ENCODE measurements at places on chromosomes 7 and 10. TPM values are rescaled to one million over a fixed set of nuclear protein-coding genes. Genes with fewer than 3 reads are reported as not detected.
A peak's percentile ranks its signal among the peaks of the same experiment; 100 is the strongest.

ZNF22 gene
- 13.5 TPM for total RNA-seq

VWA2 gene
- total RNA-seq: not detected

PNLIPRP2 gene
- 1.1 TPM for total RNA-seq

GBX1 gene
- 0.86 TPM for total RNA-seq

PVRIG gene
- total RNA-seq: 0.30 TPM

CALCR gene
- total RNA-seq: 0.10 TPM

DLX5 gene
- not detected for total RNA-seq

DNA sequence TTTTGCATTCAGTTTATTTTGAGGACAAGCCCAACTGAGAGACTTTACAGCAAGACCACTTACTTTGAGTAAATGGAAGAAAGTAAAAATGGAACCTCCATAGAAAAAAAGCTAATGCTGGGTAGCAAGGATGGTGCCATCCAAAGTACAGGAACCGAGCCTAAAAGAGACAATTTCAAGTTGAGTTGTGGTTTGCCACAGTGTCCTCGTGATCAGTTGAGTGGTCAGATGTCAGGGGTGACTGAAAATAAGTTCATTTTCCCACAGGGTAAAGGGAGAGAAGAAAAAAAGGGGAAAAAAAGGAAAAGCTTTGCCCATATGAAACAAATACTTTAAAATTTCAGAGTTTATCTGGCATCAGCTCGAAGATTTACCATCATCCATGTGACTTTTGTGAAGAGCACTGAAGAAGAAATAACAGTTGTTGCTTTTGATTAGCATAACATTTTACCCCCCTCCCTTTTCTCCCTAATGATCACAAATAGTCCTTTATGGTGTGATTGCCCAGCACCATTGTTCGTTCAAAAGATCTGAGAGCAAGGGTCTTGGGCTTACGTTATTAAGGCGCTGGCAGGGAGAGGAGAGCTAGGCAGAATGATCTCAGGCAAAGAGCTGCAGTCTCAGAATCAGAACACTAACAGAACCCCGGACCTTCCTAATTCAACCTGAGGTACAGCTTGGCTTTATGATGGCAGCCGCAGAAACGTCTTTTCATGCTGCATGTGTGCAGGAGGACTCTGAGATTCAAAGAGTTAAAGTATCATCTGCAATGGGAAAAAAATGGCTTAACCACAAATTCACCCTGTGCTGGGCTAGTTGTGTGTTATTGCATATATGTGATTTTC, 338.1 kb downstream of the RNLS start:
- no peaks in the 10 kb centered on the region for H3K36me3 ChIP-seq
- H3K4me1 ChIP-seq: no peaks in the 10 kb centered on the region
- no peak overlapping the region for H3K27ac ChIP-seq
- H3K27me3 ChIP-seq: no peaks in the 10 kb centered on the region

GRCh38 chr7:12979181-12979580, 291.7 kb downstream of the ARL4A start:
- no peak overlapping the region for H3K4me3 ChIP-seq
- DNase-seq: no peak
- no peaks in the 10 kb centered on the region for H3K36me3 ChIP-seq
- H3K27ac ChIP-seq: no peak overlapping the region

- no peak for DNase-seq
- no peaks in the 10 kb centered on the region for H3K27me3 ChIP-seq
- H3K27ac ChIP-seq: peak overlapping the region; percentile 87
- H3K36me3 ChIP-seq: no peaks in the 10 kb centered on the region
- H3K4me1 ChIP-seq: peaks cover 4% of the 10 kb centered on the region
Measured at GRCh38 chr10:5685764-5686240, 1.2 kb downstream of the TASOR2 start.

DNA sequence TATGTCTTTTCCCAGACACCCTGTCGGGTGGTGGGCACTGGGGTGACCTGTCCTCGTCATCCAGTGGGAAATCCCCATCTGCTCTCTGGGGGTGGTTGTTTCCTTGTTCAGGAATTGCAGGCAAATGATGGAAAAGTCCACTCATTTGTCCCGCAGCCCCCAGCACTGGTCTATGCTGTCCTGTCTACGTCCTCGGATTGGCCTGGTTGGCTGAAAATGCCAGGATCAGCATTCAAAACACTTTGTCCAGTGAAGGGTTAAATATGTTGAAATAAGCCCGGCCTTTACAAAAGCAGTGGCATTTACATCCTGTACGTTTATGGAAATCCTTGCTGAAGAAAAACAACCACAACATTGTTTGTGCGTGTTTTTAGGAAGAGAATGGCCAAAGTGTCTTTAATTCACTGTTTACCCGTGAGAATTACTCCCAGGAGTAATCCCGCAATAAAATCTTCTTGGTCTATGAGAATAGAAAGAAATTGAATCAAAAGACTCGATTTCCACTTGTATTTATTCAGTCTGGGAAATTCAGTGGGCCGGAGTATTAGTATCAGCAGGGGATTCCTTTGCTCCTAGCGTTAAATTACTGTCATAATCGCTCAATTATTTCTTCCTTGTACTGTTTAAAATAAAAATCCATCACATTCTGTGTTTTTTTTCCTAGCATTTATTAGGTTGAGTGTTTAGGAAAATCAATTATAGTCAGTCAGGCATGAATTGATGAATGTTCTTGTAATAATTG, 116.8 kb upstream of the SH2B2 start:
- no peaks in the 10 kb centered on the region for H3K4me1 ChIP-seq
- no peak for DNase-seq
- H3K4me3 ChIP-seq: no peak overlapping the region
- H3K27ac ChIP-seq: no peak overlapping the region
- H3K27me3 ChIP-seq: no peaks in the 10 kb centered on the region
- no peaks in the 10 kb centered on the region for H3K36me3 ChIP-seq

GRCh38 chr10:77024461-77024860, 613.1 kb downstream of the KCNMA1 start:
- no peak overlapping the region for H3K4me3 ChIP-seq
- H3K27ac ChIP-seq: no peak overlapping the region
- no peak for DNase-seq
- H3K27me3 ChIP-seq: peaks cover 46% of the 10 kb centered on the region
- H3K36me3 ChIP-seq: no peaks in the 10 kb centered on the region
- no peaks in the 10 kb centered on the region for H3K4me1 ChIP-seq

DNA sequence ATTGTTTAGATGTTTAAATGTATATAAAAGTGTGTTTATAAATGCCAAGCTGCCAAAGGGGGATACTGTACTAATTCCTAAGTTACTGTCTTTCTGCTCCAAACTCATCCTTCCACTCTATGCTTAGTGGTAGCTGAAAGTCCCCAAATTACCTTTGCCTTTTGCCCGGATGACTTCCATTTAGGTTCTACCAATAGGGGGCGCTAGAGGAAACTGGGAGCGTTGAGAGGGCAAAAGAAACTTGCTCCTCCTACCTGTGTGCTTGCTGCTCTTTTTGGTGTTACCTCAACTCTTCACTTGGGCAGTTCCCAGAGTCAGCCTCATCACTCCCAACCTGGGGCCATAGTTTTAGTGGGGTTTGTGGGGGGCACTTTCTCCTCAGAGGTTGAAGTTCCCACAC, 5.9 kb upstream of the OR2A25 start:
- peak; percentile 26 for DNase-seq

DNA sequence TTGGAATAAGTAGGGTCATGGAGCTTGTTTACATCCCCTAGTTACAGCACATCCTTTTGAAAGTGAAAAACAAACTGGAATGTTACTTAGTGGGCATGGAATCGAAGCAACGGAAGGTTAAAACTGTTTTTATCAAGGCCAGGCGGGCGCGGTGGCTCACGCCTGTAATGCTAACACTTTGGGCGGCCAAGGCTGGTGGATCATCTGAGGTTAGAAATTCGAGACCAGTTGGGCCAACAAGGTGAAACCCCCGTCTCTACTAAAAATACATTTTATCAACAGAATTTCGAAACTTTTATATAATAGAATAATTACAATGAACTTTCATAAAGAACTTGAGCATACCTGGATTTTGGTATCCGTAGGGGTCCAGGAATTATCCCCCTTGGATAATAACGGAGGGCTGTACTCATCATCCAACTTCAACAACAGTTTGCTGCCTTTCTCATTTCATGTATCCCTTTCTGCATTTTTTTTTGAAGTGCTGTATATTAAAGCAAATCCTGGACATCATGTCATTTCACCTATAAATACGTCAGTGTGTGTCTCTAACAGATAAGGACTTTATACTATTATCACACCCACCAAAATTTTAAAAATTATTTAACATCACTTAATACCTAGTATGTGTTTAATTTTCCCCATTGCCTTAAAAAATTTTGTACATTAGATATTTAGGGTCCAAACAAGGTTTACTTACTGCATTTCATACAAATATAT, 1.3 kb upstream of the TMED4 start:
- H3K4me3 ChIP-seq: peak overlapping the region; percentile 79
- H3K4me1 ChIP-seq: peaks cover 22% of the 10 kb centered on the region
- H3K36me3 ChIP-seq: peaks cover 12% of the 10 kb centered on the region

- DNase-seq: no peak
- no peak overlapping the region for H3K4me3 ChIP-seq
- no peak overlapping the region for H3K27ac ChIP-seq
Measured at GRCh38 chr7:41222746-41223145, 480.1 kb downstream of the INHBA start.

DNA sequence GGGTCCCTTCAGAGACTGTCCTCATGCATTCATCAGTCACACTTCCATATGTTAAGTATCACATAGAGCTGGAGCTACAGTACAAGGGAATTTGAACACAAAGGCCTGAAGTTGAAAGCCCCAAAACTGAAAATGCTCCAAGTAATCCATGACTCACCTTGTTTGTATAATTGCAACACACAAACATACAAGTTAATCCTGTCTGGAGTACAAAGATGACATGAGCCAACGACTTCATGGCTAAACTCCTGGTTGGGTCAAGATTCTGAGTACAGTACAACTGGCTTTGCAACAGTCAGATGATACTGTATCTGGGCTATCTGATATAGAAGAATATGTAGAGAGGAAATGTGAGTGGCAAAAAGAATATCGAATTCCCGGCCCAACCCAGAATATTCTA, 73.1 kb upstream of the AASS start:
- no peak overlapping the region for H3K4me3 ChIP-seq
- H3K4me1 ChIP-seq: no peaks in the 10 kb centered on the region

- H3K4me1 ChIP-seq: no peaks in the 10 kb centered on the region
- H3K27ac ChIP-seq: no peak overlapping the region
- no peak overlapping the region for H3K4me3 ChIP-seq
- no peaks in the 10 kb centered on the region for H3K27me3 ChIP-seq
- no peak for DNase-seq
- H3K36me3 ChIP-seq: no peaks in the 10 kb centered on the region
Measured at GRCh38 chr7:112162142-112162766, 43.9 kb downstream of the DOCK4 start.

DNA sequence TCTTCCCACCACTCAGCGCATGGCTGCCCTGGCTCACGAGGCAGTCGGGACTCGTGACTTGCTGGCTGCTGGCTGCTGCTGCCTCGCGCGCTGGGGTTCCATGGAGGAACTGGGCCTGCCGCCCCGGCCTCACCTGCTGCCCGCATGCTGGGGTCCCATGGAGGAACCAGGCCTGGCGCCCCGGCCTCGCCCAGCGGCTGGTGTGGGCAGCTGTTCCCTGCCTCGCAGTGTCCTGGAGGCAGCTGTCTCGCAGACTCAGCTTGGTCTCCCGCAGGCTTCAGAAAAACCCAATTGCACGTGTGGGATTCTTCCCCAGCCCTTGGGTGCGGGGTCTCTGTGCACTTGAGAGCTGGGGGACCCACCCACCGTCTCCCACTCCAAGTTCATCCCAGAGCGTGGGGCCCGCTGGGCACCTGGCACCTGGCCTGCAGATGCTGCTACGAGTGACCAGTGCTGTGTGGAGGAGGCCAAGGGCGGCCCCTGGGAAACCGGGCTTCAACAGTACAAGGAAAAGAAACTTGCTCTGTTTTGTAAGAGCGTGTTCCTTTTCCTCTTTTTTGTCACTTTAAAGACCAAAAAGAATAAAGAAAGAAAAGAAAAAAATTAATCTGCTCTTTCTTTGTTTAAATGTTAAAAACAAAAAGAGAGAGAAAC, 20.4 kb downstream of the PWWP2B start:
- H3K4me3 ChIP-seq: no peak overlapping the region
- no peak overlapping the region for H3K27ac ChIP-seq
- no peaks in the 10 kb centered on the region for H3K27me3 ChIP-seq
- H3K36me3 ChIP-seq: peaks cover 6% of the 10 kb centered on the region
- no peak for DNase-seq

DNA sequence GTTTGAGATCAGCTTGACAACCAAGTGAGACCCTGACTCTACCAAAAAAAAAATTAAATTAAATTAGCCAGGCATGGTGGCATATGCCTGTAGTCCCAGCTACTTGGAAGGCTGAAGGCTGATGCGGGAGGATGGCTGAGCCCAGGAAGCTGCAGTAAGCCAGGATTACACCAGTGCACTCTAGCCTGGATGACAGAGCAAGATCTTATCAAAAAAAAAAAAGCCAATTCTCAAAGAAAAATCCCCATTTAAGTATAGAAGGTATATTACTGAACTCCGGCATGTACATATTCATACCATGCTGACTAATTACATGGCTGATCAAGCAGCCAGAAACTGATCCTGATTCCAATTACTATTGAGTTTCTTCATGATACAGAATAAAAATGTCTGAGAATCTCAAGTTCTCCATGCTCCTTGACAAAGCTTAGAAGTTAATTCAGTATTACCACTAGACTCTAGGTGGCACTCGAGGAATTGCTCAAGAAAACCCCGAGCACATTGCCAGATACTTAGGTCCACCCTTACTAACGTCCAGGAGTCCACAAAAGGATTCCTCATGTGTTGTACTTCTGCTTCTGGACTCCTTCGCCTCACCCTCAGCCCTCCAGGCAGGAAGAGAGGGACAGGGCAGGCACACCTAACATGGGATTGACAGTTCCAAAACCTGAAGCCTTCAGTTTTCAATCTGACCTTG, 148.9 kb downstream of the PARD3 start:
- peak; percentile 77 for DNase-seq
- no peaks in the 10 kb centered on the region for H3K36me3 ChIP-seq
- peaks cover 17% of the 10 kb centered on the region for H3K4me1 ChIP-seq
- H3K4me3 ChIP-seq: no peak overlapping the region

GRCh38 chr10:27241010-27241651, 534 bp upstream of the ACBD5 start:
- H3K4me3 ChIP-seq: peak overlapping the region; percentile 83
- no peaks in the 10 kb centered on the region for H3K36me3 ChIP-seq

DNA sequence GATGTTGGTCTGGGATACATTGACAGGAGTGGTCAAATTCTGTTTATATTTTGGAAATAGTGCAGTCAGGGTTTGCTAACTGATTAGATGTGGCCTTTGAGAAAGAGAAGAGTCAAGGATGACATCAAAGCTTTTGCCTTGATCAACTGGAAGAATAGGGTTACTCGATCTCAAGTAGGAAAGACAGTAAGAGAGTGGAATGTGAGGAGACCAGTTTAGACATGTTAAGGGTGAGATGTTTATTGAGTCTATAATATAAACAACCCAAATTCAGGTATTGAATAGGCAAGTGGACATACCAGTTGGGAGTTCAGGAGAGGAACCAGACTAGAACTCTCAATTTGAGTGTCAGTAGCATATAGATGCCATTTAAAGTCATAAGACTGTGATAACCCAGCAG, 1.9 kb upstream of the ANKRD7 start:
- H3K27ac ChIP-seq: no peak overlapping the region
- H3K4me1 ChIP-seq: no peaks in the 10 kb centered on the region
- DNase-seq: no peak
- H3K36me3 ChIP-seq: no peaks in the 10 kb centered on the region

- no peak for DNase-seq
- no peak overlapping the region for H3K27ac ChIP-seq
- no peaks in the 10 kb centered on the region for H3K27me3 ChIP-seq
Measured at GRCh38 chr7:71422104-71422503, 290.2 kb downstream of the GALNT17 start.
